ENCODE measurements at places on chromosomes 1 and 21.

GRCh38 chr1:81126989-81127581 lies 673.6 kb upstream of the ADGRL2 start:
- peak; percentile 75 for DNase-seq

DNA sequence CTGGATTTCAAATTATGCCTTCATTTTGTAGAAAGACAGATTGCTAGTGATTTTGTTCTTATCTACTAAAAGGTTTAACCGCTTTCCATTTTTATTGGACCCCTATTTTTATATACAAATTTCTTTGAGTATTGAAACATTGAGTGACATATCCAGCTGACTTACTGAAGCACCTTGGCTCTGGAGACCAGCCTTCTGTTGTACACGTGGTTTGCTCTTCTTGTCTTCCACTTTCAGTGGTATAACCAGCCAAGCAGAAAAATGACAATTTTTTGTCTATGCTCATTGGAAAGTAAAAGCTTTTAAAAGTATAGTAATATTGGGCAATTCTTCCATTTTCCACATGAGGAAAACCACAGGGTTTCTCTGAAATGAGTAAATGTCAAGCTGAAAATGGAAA lies 4.4 kb downstream of the F13B start:
- no peak for DNase-seq

- DNase-seq: peak; percentile 36
Measured at GRCh38 chr21:39182016-39182415, 1.2 kb downstream of the PSMG1 start.

DNA sequence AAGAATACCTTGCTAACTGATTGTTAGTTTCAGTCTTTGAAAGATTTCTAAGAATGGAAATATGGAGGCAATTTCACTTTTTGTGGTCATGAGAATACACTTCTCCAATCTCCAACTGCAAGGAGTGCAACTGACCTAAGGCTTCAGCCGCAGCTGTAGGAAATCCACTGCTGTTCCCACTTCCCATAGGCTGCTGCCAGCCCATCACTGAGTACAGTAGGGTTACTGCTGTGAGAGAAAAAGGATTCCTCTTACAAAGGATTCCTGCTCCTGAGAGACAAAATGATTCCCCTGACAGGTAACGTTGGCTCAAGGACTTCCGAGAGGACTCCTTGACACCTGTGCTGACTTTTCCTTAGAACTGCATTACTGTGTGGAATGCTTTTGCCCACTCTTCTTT lies 87.4 kb downstream of the ADGRL4 start:
- DNase-seq: no peak

GRCh38 chr1:55702064-55702463 lies 486.9 kb upstream of the USP24 start:
- peak; percentile 24 for DNase-seq

- DNase-seq: peak; percentile 92
Measured at GRCh38 chr1:198669023-198669698, 30.3 kb downstream of the PTPRC start.

- no peak for DNase-seq
Measured at GRCh38 chr1:44460107-44460882, 55.2 kb downstream of the RNF220 start.

DNA sequence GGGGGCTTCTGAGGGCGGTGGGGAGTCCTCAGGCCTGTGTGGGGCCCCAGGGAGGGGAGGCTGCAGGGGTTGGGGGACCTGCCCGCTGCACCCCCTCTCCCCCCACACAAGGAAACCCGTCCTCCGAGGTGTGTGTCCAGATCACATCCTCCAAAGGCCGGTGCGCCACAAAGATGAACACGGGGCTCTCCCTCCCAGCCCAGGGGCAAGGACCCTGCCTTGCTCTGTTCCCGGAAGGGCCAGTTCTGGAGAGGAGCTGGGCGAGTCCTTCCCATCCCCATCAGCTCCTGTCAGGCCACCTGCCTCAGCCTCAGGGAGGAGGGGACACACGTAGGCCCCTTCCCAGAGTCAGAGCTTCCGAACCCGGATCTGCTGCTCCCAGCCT lies 2.5 kb upstream of the TTLL10 start:
- no peak for DNase-seq

GRCh38 chr1:40645118-40645680 lies 20.3 kb downstream of the RIMS3 start:
- no peak for DNase-seq

- no peak for DNase-seq
Measured at GRCh38 chr1:199590708-199591107, 436.8 kb upstream of the NR5A2 start.

DNA sequence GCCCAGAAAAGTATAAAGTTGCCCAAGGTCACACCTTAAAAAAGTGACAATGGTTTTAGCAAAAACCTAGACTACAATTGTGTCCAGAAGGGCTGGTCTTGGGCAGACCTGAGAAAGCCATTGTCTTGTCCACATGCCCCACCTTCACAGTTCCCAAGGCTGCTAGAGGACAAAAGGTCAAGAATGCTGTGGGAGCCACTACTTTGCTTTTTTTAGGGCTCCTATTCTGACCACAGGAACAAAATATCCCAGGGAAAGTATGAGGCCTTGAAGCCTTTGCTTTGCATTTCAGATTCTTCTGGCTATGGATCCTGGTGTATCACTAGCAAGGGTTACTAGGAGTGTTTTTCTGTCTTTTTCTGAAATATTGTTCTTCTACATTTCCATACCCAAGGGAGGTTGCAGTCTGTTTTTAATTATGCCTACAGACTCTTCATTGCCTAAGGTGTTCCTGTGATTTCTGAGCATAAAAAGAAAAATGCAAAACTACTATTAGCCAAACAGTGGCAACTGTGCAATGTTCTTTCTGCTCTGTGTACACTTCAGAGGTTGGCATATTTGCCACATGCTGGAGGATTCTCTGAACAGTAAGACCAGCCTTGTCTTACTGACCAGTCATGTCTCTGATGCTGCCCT lies 10.7 kb downstream of the C1orf162 start:
- DNase-seq: peak; percentile 29

GRCh38 chr21:21003701-21004100 lies 5.5 kb downstream of the NCAM2 start:
- peak; percentile 60 for DNase-seq

GRCh38 chr1:42469727-42470126 lies 6.6 kb downstream of the CCDC30 start:
- no peak for DNase-seq

DNA sequence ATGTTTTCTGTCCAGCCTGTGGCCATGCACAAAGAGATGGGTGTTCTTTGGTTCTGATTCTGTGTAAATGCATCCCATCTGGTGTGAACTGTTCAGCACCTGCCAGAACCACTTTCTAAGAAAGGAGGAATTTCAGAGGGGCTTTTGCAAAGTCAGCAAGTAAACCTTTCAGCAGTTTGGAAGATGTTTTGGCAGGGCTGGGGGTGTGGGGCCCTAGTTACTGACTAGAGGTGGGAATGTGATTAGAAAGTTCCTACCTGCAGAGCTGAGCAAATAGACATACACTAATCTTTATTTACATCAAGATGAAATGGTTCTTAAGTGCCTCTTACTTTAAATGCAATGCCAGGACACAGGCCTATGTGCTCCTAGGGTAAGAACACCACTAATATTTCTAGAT lies 378.1 kb upstream of the USP24 start:
- DNase-seq: no peak

- DNase-seq: no peak
Measured at GRCh38 chr1:44062656-44063179, 31.5 kb upstream of the SLC6A9 start.

DNA sequence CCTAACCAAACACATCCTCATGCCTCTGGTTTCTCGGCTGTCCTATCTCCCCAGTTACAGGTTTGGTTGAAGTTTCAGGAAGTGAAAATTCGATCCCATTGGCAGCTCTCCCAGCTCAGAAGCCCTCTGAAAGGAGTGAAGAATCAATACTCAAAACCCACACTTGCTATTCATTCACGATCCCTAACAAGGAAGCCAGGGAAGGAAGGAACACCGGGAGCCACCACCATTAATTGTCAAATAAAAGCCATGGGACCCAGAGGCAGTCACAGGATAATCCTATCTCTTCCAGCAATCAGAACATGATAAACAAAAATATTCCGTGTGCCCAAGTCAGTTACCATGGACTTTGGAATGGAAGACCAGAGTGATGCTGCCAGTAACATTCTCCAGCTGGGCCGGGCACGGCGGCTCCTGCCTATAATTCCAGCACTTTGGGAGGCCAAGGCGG lies 7.0 kb downstream of the TMPRSS2 start:
- no peak for DNase-seq

- peak; percentile 82 for DNase-seq
Measured at GRCh38 chr1:30816211-30817076, 58.9 kb upstream of the LAPTM5 start.

DNA sequence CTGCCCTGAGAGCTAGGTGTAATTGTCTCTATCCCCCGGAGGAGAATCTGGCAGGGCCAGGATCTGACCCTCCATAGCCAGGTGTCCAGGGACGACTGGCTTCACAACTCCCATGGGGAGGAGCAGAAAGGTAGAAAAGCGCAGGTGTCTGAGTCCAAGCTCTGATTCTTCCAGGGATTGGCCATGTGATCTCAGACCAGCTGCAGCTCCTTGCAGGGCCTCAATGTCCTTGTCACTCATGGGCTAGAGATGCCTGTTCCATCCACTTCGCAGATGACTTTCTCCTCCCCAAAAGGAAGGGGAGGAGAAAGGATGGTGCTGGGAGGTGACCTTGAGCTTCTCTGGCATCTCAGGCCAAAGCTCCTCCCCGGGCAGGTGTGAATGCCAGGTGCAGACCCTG lies 22.7 kb downstream of the HSPG2 start:
- no peak for DNase-seq

GRCh38 chr1:177236962-177237361 lies 66.2 kb downstream of the BRINP2 start:
- DNase-seq: no peak

GRCh38 chr1:51986718-51987117 lies 3.8 kb downstream of the RAB3B start:
- no peak for DNase-seq

DNA sequence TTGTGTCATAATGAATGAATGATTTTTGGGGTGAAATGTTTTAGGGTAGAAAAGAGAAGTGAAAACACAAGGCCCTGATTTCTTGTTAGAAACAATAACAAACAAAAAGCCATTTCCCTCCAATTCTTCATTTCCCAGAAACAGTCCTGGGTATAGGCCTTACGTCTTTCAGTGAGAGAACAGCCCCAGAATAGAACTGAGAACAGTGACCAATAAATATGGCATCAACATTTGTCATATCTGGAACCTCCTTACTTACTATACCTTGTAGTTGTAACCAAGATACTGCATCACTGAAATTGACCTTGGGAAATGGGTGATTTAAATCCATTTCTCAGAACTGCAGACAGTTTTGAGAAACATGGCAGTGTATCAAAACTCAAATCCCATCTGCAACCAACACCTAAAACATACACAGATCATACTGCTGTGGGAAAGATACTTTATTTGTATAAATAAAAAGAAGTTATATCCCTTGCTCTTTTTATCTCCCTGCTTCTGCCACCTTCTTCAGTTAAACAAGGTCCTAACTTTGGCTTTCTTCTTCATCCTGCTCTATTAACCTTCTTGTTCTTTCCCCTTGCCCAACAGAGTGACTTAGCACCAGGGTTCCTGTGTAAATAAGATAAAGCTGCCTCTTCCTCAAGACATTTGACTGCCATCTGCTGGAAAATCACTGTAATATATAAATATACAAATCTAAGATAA lies 19.5 kb downstream of the XKR8 start:
- peak; percentile 88 for DNase-seq

DNA sequence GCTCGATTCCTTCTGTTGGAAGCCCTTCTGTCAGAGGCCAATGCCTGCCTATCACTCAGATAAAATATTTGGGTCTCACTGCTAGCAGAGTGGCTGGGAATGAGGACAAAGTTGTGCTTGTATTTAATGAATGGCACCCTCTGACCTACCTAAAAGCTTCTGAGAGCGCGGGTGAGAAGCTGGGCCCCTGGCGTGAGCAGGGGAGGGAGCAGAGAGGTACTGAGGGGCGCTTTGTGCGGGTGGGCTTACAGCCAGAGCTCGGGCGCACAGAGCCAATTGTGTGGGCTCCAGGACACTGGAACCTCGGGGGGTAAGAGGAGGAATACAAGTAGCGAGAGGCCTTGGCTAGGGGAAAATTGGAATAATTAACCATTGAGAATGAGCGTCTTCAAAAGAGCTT lies 32.3 kb downstream of the PCAT6 start:
- no peak for DNase-seq

DNA sequence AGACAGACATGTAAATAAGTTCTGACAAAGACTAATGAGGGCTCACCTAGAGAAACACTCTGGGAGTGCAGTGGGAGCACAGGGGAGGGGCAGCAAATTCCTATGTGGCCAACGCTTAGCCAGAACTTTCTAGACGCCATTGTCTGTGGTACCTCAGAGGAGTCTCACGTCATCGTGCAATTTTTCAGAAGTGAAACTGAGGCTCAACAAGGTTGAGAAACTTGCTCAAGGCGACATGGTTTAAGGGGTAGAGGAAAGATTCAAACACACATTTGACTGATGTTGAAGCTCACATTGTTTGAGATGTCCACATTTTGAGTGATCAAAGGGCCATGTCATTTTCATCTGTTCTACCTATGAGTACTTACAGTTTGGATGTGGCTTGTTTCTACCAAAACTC lies 152.6 kb upstream of the LMO4 start:
- DNase-seq: no peak

GRCh38 chr1:226215239-226215638 lies 8.2 kb upstream of the MIXL1 start:
- DNase-seq: no peak

DNA sequence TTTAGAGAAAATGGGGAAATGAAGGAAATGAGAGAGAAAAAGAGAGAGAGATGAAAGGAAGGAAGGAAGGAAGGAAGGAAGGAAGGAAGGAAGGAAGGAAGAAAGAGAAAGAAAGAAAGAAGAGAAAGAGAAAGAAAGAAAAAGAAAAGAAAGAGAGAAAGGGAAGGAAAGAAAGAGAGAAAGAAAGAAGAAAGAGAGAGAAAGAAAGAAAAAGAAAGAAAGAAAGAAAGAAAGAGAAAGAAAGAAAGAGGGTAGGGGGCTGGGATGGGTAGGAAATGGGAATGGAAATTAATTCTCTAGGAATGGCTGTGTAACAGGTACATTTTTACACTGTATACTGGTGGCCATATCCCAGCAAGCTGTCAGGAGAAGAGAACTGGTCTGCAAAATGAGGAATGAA lies 4.3 kb upstream of the SH2D1B start:
- DNase-seq: no peak

DNA sequence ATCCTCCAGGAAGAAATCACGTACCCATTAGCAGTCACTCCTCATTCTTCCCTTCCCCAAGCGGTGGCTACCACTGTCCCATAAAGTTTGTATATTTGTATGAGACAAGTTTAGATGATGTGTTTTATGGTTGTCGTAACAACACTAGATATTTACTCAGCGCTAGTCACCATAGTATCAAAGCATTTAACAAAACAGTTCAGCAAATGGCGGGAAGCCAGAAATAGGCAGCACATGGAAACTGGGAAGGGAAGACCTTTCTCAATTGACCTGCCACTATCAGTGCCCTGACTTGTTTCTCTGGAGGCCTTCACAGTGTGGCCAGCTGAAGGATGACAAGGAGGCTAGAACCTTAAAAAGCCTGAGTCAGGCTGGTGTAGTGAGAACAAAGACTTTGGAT lies 31.1 kb downstream of the CNST start:
- no peak for DNase-seq

- no peak for DNase-seq
Measured at GRCh38 chr1:37255868-37256267, 218.5 kb upstream of the ZC3H12A start.
